ENCODE measurements at places on chromosomes 16 and 17.

DNA sequence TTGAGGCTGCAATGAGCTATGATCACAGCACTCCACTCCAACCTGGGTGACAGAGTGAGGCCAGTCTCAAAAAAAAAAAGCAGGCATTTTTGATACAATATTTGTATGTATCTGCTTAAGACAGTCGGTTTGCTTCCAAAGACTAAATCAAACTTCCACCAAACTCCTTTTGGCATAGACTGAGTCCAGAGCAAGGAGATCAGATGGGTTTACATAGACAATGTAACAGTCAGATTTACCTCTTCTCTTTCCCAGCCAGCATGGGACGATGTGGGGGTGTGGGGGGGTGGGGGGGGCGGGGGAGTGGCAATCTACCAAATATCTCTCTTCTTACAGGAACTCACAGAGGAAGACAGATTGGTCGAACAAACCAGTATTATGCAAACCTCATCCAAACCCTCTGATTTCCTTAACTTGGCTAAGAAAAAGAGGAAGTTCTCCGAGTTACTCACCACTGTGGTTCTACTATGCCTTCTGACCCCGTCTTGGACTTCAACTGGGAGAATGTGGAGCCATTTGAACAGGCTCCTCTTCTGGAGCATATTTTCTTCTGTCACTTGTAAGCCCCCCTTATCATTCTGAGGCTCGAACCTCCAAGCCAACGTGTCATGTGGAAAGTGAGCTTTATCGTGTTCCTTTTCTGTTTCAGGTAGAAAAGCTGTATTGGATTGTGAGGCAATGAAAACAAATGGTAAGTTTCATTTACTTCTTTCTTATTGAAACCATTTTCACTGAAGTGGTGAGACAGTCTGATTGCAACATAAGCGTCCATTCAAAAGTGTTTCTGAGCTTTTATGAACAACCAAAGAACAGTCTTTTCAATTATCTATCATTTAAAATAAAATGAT is at the start of gene MILR1:
MILR1 (plus strand) TSS at position 451 of the 848 bp plus-strand sequence; CDS start at position 505, 54 bp downstream.
- peak; percentile 77 for DNase-seq

DNA sequence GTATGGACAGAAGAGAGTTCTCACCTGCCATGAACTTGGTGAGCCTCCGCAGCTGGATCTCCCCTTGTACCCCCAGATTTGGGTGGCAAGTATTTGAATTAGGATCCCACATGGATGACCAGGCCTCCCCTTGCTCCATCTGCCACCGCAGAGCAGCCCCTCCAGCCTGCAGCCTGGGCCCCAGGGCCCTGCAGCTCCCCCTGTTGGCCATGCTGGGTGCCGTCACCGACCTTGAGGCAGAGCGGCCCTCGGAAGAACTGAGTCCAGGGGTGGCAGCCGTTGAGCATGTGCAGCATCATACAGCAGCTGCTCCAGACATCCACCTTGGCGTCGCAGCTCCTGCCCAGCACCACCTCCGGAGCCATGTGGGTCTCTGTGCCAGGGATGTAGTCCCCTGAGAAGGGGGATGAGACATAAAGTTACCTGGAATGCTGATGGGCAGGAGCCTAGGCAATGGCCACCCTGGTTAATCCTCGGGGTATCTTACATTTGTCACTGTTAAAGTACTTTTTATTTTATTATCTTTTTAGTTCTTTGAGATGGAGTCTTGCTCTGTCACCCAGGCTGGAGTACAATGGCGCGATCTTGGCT is 9.0 kb upstream of the SPATA32 start:
- peak; percentile 54 for DNase-seq

DNA sequence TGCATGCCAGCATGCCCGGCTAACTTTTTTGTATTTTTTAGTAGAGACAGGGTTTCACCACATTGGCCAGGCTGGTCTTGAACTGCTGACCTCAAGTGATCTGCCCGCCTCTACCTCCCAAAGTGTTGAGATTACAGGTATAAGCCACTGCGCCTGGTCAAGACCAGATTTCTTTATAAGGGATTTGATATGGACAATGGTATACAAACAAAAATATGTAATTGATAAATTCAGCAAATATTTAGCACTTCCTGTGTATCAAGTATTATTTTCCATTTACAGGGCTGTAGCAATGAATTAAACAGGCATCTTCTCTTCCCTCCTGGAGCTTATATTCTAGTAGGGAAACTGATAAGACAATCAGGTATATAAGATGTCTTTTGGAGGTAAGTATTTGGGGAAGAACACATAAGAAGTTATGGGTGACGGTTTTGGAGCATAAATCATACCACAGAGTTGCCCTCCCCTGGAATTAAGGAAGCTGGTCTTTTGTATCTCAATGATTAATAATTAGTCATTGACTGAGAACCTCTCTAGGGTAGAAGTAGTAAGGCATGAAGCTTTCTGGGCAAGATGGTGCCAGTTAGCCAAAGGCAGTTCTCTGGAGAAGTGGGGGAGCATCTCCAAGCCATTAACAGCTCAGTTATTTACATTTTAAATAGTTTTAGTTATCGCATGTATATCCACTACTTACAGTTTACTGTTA is 35.8 kb downstream of the TANC2 start:
- no peak for DNase-seq

DNA sequence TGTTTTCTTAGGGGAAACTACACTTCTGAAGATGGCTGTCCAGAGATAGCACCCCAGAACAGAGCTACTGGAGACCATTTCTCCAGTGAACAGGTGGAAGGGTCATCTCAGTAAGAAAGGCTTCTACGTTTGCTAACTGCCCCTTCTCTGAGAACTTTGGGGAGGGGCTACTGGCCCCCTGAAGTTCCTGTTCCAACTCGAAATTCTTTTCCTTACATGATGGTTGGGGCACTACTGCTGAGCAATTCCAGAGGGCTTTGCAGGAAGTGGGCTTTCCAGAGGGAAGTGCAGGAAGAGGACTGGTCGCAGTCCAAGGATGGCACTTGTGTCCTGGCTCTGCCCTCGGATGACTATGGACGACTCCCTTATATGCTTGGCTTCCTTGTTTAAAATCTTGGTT is 31.2 kb downstream of the TOM1L2 start:
- no peak for DNase-seq

- no peak for DNase-seq
Observed at GRCh38 chr17:48800626-48801217, 16.3 kb downstream of the TTLL6 start.

GRCh38 chr17:35998756-35999155 is 2.6 kb downstream of the CCL15 start:
- DNase-seq = no peak

DNA sequence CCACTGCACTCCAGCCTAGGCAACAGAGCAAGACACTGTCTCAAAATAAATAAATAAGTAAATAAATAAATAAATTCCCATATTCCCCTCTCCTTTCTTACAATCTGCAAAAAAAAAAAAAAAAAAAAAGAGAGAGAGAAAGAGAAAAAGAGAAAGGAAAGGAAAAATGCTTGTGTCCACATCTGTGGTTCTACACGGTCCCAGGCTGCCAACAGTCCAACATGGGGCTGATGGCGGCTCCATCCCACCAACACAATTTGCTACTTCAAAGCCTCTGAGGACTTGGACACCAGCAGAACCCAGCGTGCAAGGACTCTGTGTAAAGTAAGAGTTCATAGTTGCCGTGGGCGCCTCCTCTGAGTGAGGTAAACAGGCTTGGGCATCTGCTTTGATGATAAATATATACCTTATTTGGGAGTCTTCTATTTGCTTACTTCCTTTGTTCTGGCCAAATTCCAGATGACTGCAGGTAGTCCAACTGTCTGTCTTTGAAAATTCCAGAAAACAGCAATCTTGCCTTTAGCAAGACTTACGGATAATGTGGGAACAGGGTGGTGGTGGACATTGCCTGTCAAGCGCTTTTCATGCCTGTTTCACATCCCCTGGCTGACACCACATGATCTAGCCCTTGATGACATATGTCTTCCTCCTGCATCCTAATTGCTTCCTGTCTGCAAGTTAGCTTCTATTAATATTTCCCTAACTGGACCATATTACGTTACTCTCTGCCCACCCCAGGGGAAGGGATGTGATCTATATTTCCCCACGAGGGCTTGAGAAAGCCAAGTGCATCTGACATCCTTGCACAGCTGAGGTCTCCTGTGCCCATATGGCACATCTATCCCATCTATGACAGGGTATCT is 10.1 kb downstream of the LITAF start:
- DNase-seq = peak; percentile 85

Measured in B cell (primary cell).